ENCODE measurements at places on chromosomes 13 and 19.

GRCh38 chr13:103525530-103525929 lies 459.3 kb upstream of the SLC10A2 start:
- no peak for DNase-seq

DNA sequence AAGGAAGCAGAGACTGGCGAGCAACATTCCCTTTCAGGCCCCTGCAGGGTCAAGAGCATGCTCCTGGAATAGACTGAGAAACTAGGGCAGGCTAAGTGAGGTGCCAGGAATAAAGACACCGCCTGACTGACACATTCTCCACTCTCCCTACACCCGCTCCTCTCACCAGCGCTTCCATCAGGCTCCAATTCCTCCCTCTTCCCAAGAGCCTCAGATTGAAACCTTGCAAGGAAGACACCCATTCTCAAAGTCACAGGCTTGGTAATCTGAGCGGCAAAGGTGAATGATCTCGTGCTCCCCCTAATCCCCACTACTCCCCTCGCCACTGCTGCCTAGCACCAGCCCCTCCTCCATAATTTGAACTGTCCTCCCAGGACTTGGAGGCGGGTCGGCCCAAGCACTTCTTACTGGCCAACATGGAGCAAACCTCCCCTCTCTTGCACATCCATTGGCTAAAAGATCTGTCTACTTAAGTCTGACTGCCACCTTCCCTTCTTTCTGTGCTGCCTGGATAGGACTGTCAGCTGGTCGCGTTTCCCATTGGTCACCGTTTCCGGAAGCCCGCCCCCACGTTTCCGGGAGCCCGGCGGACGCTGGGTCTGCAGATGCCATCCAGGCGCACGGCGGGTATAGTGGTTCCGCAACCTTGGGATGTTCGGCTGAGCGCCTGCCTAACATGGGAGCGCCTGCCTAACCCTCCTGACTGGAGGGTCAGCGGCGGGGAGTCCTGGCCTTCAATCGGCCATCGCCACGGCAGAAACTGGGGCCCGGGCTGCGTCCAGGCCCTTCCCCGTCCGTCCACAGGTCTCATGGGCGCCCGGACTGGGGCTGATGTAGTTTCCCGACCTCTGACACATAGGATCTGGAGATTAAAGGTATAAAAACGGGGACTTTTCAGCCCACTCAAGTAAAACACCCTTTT lies 33.6 kb downstream of the ZNF383 start:
- no peak for DNase-seq

GRCh38 chr13:26988059-26988769 lies 183.4 kb downstream of the USP12 start:
- no peak for DNase-seq

GRCh38 chr13:50529154-50529882 lies 314.2 kb downstream of the DLEU7 start:
- DNase-seq = no peak

- no peak for DNase-seq
Observed at GRCh38 chr19:6996810-6997209, 24.4 kb downstream of the MBD3L2B start.

DNA sequence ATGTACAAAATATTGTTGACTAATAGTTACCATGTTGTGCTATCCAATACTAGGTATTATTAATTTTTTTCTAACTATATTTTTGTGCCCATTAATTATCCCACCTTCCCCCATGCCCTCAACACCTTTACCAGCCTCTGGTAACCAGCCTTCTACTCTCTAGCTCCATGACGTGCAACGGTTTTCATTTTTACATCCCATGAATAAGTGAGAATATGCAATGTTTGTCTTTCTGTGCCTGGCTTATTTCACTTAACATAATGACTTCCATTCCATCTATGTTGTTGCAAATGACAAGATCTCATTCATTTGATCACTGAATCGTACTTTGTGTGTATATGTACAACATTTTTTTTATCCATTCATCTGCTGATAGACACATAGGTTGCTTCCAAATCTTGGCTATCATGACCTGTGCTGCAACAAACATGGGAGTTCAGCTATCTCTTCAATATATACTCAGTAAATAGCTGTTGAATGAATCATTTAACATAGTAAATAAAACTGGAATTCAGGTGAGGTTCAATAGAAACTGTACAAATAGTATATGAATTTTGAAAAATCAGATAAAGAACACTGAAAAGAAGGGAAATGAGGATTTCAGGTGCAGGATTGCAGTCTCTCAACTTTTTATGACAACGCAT lies 509.0 kb upstream of the MIR17HG start:
- DNase-seq = no peak
